ENCODE measurements at places on chromosomes 7 and 10.

- no peak for DNase-seq
Measured at GRCh38 chr10:15486404-15486803, 115.3 kb upstream of the FAM171A1 start.

DNA sequence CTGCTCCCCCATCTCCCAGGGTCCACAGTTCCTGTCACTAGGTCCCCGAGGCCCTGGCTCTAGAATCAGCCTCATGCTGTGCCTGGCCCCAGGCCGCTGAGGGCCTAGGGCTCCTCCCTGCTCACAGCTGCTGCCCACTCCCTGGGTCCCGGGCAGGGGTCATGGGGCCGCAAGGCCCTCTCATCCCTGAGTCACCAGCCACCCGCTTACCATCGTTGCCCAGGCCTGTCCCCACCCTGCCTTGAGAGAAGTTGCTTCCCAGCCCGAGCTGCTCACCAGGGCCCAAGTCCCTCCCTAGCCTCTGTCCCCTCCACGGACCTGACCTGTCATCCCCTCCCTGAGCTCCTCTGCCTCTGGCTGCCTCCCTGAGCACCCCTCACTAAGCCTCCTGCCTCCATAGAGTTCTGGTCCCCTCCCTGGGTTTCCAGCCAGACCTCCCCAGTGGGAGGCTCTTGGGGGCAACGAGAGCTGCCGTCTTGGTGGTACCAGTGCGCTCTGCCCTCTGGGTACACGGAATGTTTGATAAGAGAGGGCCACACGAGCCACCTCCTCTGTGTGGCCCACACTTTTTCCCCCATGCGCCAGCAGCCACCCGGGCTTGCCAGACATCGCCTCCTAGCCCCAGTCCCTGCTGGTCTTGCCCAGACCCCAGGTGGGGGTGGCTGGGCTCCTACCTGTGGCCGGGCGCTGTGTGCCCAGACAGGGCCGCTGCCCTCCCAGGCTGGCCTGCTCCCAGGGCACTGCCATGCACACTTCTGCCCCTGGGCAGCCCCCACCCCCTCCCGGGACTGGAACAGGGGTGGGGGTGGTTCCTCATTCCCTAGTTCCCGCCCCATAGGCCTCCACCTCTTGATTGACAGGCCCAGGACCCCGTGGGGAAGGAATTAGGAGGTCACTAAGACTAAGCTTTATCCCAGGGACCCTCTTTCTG, 21.3 kb downstream of the MLXIPL start:
- DNase-seq: no peak

GRCh38 chr10:70503776-70504175, 25.2 kb downstream of the PALD1 start:
- no peak for DNase-seq

- DNase-seq: no peak
Measured at GRCh38 chr10:52477305-52477704, 163.2 kb downstream of the DKK1 start.

DNA sequence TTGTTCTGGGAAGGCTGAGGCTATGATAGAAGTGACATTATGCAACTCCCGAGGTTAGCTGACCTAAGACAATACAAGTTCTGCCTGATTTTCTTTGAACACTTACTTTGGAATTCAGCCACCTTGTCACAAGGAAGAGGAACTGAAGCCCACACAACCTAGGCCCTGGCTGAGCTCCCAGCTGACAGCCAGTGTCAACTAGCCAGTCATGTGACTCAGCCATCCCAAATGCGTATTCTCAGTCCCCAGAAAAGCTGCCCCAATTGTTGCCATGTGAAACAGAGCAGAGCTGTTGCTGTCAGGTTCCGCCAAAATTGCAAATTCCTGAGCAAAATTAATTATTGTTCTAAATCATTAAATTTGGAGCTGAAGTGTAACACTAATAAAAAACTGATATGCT, 1010.0 kb downstream of the XPNPEP1 start:
- DNase-seq: no peak

GRCh38 chr10:3148994-3149393, 23.6 kb downstream of the PITRM1 start:
- DNase-seq: no peak

- DNase-seq: no peak
Measured at GRCh38 chr10:79409726-79410085, 35.7 kb downstream of the ZCCHC24 start.

DNA sequence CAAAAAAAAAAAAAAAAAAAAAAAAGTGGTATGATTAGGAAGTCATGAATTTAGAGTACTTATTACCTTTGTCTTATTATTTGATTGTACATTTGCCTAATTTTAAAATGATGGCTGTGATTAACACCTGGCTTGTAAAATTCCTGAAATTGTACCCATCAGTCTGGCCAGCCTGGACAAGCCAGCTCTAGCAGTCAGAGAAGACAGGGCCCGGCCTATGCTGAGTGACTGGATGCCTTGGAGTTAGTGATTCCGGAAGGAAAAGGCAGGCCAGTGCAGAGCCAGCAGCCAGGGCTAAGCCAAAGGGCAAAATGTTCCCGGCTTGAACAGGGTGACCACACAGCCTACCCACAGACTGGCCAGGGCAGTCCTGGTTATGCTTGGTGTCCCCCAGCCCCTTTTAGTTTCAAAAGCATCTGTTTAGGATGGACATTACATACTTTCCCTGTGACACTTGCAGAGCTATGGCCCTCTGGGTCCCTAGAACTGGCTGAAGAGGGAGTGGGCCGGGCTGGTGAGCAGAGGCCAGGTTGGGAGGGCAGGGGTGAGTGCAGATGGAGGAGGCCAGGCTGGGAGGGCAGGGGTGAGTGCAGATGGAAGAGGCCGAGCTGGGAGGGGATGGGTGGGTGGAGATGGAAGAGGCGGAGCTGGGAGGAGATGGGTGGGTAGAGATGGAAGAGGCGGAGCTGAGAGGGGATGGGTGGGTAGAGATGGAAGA, 61.7 kb downstream of the PROSER2 start:
- no peak for DNase-seq

DNA sequence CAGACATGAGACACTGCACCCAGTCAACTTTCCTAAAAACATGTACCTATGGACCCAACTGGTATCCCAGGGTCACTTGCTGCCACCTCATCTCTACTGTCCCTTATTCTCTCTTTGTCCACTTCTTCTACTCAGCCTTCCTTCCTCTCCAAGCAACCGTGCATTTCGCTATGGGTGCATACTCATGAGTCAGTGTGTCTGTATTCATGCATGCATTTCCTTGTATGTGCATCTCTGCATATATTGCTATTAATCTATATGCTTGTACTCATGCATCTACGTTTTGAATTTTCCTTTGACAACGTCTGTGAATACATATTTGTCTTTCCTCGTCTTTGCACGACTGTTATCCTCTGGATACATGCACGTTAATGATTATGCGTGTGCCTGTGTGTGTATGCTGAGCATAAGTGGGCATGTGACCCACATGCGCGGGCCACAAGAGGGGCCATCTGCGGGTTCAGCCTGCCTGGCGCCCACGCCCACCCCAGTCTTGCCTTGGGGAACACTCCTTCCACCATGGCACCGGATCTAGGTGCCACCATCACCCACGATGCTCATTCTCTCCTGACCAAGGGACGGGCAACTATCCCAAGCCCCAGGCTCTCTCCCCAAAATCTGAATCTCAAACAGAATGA, 23.3 kb downstream of the KIAA1549 start:
- no peak for DNase-seq

DNA sequence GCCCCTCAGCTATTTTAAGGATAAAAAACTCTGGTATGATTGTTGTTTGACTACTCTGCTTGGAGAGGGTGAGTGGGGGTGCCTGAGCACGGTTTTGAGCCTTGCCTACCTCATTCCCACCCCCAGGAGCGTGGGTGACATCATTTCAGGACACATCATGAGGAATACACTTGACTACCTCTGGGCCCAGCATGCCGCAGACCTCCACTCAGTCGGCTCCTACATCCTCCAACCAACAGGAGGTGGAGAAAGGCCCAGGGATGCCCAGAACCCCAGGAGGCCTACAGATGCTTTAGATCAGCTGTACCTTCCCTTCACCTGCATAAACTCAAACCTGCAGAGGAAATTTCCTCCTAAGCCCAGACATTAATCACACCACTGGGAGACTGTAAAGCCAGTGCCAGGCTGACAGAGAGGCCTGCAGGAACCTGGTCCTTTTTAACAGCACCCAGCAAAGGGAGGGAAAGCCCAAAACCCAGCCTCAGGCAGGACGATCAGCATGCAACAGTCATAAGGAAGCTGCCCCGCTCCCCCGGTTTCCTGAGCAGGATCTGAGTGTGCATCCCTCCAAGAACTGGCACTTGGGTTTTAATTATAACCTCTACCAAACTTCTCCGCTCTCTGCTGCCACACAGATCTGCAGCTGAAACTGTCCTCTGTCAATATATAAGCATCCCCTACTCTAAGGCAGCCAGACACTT, 61.7 kb upstream of the ZNRF2 start:
- no peak for DNase-seq

- DNase-seq: peak; percentile 65
Measured at GRCh38 chr7:130441408-130441869, 623 bp upstream of the CEP41 start.

- DNase-seq: no peak
Measured at GRCh38 chr7:47580811-47581331, 1.0 kb downstream of the TNS3 start.

DNA sequence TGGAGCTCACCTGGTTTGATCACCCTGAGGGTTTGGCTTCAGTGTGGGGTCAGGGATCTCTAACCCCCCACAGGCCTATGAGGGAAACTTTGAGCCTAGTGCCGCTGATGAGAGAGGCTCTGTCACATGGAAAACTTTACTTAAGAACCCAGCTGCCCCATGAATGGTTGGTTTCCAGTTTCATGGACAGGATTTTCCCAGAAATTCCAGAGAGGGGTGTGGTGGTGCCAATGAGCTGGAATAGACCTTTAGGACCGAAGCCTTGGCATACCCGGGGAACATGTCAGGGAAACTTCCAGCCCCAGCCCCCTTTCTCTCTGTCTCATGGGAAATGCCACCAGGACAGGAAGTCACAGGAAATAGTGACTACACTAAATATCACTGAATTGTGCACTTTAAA, 36.9 kb downstream of the AKR1B1 start:
- no peak for DNase-seq

DNA sequence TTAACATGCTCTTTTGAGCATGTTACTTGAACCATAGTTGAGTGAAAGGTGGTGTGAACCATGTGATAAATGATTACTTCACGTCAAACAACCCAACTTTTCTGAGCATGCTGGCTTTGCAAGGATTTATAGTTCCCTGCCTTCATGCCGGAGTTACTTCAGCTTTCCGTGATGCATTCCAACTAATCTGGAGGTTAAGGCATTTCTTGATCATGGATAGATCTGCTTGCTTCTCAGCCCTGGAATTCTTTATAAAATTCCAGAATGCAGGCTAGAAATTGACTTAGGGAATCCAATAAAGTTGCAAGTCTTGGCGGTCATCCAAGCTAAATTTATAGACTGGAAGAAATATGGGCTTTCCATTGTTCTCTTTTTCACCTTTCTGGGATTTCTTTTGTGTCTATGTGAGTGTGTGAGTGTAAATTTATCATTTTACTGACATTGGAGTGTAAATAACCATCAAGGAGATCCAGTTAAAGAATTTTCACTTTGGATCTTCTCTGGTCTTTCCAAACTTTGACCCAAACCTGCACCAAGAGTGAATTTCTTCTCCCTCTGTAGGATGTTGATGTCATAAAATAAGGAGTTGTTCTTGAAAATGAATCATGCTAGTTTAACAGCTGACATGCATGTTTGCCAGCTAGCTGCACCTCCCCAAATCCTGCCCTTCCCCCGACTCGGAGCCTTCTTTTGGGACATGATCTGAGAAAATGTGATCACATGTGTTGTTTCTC, 289.0 kb downstream of the TWIST1 start:
- DNase-seq: no peak

GRCh38 chr10:33652870-33653269, 318.4 kb upstream of the NRP1 start:
- no peak for DNase-seq

GRCh38 chr10:128099901-128100300, 26.3 kb downstream of the MKI67 start:
- no peak for DNase-seq

DNA sequence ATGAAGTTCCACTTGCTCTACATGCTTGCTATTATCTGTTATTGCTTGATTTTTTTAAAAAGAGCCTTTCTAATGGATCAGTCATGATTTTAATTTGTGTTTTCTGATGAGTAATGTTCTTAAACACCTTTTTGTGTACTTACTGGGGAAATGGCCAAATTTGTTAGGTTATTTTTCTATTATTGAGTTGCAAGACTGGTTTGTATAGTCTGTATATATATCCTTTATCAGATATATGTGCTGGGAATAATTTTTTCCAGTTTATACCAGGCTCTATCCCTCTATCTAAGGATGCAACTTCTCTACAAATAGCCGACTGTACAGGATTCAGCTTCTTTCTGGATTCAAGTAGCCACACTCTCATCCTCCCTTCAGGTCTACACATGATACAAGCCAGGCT, 65.6 kb upstream of the SEC61G start:
- DNase-seq: no peak

DNA sequence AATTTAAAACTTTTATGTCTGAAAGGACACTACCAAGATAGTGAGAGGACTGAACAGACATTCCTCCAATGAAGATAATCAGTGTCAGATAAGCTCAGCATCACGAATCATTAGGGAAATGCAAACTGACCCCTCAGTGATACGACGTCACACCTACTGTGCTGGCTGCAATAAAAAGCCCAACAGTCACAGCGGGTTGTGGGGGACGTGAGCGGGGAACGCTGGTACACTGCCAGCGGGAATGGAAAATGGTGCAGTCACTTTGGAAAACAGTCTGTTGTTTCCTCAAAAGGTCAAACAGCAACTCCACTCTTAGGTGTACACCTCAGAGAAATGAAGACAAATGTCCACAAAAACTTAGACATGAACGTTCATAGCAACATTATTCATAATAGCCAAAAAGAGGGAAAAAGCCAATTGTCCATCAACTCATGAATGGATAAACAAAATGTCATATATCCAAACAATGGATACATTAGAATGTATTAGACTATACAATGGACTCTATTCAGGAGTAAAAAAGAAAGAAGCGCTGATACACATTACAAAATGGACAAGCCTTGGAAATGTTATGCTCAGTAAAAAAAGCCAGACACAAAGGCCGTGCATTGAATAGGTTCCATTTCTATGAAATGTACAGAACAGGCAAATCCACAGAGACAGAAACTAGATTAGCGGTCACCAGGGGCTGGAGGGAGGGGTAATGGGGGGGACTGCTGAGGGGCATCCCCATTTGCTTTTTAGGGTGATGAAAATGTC, 2.4 kb upstream of the ECHS1 start:
- DNase-seq: no peak

DNA sequence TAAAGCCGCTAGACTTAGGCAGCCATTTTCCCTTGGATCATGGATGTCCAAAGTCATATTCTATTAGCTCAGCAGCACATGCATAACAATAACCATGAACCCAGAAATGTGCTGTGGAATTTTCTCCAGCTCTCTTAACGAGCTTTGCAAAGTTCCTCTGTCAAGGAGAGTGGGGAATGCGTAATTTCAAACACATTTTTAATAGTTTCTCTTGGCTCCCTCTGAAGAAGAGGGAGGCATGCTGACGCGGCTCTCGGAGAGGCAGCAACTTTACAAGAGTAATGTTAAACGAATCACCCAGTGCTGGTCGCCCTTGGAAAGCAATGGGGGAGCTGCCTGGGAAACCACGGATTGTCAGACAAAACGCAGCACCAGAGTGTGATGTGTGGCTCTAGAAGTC, 114.8 kb downstream of the RAB18 start:
- DNase-seq: no peak

Data from NCI-H526 treated with DMSO at 0.1 percent for 48 hours (cell line).